SIG-M5 (cell line): ENCODE measurements at places on chromosomes 12 and 14.

- DNase-seq = no peak
Observed at GRCh38 chr14:23610815-23611289, 25.3 kb upstream of the DHRS2 start.

DNA sequence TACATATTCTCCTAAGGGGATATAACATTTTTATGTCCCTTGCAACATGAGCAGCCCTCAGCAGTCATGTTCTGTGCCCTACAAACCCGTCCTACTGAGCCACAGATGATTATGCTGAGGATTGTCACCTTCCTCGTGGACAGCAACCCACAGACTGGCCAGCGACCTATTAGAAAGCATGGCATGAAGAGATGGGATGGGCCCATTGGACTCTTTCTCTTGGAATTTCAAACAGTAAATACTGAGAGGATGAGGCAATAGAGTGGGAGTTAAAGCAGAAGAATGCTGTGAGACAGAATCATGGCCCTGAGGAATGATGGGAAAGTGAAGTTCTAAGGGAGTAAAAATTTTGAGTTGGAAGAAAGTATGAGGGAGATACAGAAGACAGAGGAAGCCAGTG is 149.9 kb upstream of the BTG1 start:
- DNase-seq = no peak

- DNase-seq = no peak
Observed at GRCh38 chr14:34667007-34667406, 37.1 kb upstream of the SNX6 start.

- no peak for DNase-seq
Observed at GRCh38 chr14:97106609-97107008, 309.4 kb downstream of the VRK1 start.

DNA sequence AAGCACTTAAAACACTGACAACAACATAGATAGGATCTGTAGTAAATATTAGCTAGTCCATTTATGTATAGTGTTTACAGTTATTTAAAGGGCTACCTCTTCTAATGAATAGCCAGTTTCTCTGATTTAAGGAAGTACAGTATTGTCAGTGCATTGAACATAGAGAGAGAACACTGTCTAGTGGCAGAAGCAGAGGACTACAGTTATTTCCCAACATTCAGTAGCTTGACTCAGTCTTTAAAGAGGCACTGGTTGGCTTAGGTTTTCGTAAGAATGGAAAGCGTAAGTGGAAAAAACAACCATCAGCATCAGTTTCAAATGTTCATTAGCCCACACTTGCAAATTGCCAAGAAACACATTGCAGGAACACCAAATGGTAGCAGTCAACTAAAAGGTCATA is 125.0 kb upstream of the HMGA2 start:
- DNase-seq = peak; percentile 51

- DNase-seq = no peak
Observed at GRCh38 chr12:40313928-40314327, 89.1 kb downstream of the LRRK2 start.

- DNase-seq = no peak
Observed at GRCh38 chr14:68295316-68295816, 475.8 kb downstream of the RAD51B start.

DNA sequence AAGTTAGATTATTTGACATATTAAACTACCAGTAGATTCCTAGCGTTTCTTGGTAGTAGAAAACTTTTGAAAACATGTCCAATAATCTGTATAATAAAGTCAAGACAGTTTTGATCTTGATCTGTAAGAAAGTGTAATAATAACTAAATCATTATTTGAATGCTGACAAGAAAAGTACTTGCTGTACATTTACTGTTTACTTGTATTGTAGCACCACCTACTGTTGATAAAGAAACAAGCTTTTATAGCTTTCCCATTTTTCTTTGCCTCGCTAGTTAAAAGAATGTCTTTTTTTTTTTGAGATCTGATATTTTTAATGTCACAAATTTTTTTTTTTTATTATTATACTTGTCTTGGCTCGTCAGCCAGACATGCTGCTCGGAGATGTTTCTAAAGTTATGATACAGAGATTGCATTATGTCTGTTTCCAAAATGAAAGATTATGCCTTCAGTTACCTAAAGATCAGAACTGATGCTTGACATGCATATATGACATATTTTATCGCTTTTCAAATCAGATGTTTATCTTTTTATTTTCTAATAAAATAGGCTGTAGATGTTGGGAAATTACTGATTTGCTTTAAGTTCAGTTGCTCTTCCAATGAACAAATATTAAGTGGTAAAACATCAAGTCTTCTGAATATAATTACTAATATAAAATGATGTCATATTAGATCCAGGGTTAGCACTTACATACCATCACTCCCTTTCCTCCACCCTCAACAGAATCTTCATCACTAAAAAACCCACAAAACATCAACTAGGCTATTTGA is 140.5 kb downstream of the AKAP6 start:
- no peak for DNase-seq

GRCh38 chr14:67464377-67464776 is 24.1 kb downstream of the TMEM229B start:
- no peak for DNase-seq

GRCh38 chr12:4164188-4164558 is 109.4 kb upstream of the CCND2 start:
- DNase-seq = no peak

DNA sequence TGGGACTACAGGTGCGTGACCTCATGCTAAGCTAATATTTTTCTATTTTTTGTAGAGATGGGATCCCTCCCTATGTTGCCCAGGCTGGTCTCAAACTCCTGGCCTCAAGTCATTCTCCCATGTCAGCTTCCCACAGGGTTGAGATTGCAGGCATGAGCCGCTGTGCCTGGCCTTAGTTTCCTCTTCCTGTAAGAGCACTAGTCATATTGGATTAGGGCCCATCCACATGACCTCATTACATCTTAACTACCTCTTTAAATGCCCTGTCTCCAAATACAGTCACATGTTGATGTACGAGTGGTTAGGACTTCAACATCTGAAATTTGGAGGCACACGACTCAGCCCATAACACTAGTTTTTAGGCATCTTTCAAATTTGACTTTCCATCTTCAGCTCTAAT is 72.2 kb upstream of the RASSF3 start:
- no peak for DNase-seq

DNA sequence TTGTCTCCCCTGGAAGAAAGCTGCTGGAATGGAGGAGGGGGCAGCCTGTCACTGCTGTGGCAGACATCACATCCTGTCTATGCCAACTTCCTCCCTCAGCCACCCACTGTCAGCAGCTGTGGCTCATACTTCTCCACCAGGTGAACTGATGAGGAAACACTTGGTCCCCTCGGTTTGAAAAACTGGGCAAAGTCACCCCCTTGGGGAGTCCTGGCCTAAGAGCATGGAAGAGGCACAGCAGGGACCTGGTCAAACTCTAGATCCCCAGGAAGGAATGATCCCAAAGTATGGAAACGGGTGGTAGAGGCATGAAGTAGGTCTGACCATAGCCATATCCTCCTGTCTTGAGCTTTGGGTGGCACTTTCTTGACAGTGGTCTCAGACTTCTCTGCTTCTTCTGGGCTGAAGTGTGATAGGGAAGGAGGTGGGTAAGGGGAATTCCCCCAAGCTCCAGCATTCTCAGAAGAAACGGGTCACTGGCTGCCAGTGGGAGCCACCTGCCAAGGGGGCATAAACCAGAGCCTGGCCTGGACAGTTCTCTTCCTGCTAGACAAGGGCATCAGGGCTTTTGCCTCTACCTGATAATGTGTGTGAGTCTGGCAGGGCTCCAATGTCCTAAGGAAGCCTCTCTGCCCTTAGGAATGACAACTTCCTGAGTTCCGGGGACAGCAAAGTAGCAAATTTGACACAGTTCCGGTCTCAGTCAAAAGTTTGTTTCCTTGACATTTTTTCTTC is 36.0 kb downstream of the FMNL3 start:
- no peak for DNase-seq

GRCh38 chr12:122275459-122275858 is 9.2 kb upstream of the VPS33A start:
- DNase-seq = no peak

- no peak for DNase-seq
Observed at GRCh38 chr14:100677554-100678468, 48.9 kb upstream of the DLK1 start.

GRCh38 chr14:68664225-68664681 is 128.6 kb downstream of the ZFP36L1 start:
- no peak for DNase-seq

DNA sequence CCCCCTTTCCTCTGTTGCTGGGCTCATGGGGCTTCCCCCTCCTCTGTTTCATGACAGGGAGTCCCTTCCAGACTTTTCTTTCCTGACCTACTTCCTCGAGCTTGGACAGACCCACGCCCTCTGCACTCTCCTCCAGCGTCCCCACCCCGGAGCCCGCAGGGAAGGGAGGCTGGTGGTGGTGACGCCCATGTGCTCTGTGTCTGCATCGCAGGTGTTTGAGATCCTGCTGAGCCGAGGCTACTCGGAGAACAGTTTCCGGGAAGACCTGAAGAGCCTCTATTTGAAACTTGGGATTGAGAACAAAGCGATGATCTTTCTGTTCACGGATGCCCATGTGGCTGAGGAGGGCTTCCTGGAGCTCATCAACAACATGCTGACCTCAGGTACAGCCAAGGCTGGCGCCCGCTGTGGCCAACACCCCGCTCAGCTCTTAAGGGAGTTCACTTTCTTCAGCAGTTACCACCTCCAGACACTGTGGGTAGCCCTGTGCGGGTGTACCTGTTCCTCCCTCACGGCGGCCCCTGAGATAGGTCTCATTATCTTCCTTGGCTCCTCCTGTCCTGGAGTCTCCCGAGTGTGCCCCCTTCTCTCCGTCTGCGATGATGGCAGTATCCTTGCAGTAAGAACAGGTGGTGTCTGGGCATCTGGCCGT is 85.6 kb downstream of the CCDC92 start:
- no peak for DNase-seq

GRCh38 chr12:58412461-58413060 is 471.2 kb downstream of the ATP23 start:
- DNase-seq = no peak

DNA sequence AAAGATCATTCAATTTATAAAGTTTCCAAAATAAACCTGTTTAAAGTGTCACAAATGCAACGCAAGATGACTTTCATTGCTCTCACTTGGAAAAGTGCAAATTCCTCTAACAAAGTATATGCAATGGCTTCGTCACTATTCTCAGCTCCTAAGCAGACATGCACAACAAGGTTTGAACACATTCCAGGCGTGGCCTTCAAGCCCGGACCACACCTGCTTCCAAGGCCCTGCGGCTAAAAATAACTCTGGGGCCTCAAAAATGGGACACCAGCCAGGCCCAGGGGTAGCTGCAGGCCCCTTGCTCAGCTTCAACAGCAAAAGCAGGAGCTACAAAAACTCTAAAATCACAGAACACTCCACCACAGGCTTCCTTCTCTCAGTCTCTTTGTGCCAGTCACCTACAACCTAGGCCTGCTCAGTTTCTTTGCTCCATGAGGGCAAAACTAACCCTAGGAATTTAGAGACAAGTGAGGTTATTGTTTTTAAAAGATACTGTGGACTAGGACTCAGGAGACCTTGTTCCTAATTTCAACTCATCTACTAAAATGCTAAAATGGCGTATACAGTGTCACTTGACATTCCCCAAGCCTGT is 29.3 kb downstream of the DUSP16 start:
- no peak for DNase-seq

DNA sequence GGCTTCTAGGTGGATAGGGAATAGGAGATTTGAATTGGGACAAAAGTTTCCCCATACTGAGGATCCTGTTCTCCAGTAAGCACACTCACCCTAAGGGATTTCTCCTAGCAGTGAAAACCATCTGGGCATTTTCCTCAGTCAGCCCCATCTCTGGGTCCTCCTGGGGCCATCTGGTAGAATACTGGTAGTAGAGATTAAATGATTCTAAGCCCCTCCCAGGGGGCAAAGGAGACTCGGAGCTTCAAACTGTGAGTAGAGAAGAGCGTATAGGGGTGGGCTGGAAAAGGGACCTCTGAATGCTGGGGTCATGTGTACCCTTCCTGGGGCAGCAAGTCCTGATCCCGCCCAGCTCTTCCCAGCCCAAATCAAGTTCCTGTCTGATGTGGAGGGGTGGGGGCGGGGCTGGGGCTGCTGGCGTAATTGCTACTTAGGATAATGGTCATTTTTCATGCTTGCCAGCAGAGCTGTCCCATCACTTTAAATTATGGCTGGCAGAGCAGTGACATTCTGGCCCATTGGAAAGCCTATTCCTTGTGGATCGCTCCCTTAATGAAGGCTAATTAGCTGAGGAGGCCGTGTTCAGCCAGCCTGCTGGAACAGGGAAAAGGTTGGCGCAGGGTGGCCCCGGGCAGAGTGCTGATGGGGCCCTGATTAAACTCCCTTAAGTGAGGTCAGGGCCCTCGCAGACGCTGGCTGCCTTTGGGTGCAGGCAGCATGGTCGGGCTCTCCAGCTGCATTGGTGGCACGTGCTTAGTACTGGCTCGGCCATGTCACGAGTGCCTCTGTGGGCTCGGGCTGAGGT is 127.8 kb downstream of the TSPAN9 start:
- DNase-seq = no peak

GRCh38 chr14:49206828-49207227 is 379.4 kb downstream of the RPS29 start:
- no peak for DNase-seq

GRCh38 chr14:29028973-29029582 is 262.5 kb downstream of the FOXG1 start:
- no peak for DNase-seq

DNA sequence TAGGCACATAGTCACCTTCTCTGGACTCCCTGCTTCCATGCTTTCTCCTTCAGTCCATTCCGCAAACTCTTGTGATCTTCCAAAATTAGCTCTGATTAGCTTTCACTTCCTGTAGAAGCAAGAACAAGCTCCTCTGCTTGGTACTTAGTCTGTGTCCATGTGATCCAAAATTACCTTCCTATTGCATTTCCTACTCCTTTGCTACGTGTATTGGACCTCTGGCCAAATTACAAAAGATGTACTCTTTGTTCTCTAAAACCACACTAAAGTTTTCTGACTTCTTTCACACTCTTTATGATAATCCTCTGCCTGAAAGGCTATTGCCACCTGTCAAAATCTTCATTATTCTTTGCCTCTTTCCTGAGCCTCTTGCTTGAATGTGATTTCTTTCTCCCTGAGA is 786 bp upstream of the TSFM start:
- DNase-seq = no peak

GRCh38 chr14:68257969-68258368 is 438.4 kb downstream of the RAD51B start:
- no peak for DNase-seq

GRCh38 chr12:122842505-122843405 is 7.5 kb downstream of the HIP1R start:
- no peak for DNase-seq

- no peak for DNase-seq
Observed at GRCh38 chr14:95069547-95069946, 87.8 kb downstream of the DICER1 start.

DNA sequence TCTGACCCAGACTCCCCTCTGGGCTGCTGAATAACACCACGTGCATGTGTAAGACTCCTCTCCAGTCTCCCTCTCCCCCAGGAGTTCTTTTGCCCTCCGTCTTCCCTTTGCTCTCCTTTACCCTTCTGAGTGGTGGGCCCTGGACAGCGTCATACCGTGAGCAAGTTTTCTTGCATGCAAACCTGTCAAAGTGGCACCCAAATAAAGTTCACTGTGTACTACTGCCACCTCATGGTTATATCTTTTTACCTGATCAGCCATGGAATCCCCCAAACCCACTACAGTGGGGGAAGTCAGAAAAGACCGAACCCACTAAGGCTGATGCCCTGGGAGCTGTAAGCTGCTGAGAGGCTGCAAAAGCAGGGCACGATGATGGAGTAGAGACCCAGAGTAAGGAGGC is 131.1 kb upstream of the VRK1 start:
- no peak for DNase-seq

GRCh38 chr14:39683691-39684260 is 251.5 kb upstream of the FBXO33 start:
- no peak for DNase-seq
